Iris pigment epithelial cell (primary cell): ENCODE measurements at places on chromosomes 2 and 18.

DNA sequence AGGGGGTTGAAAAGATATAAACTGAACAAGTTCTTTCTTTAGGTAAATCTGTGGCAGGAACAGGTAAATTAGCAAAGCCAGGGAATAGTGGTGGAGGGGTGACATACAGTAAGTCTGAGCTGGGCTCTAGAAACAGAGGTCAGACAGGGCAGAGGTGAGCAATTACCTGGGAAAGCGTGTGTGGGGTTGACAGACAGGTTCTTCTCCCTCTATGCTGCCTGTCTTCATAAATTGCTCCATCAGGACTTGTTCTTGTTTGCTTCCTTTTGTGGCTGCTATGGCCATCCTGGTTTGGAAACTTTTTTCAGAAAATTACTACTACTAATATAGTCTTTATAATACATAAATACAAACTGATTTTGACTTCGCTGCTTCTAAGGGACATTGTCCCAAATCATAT, 3.4 kb upstream of the ANKRD12 start:
- no peak for DNase-seq

DNA sequence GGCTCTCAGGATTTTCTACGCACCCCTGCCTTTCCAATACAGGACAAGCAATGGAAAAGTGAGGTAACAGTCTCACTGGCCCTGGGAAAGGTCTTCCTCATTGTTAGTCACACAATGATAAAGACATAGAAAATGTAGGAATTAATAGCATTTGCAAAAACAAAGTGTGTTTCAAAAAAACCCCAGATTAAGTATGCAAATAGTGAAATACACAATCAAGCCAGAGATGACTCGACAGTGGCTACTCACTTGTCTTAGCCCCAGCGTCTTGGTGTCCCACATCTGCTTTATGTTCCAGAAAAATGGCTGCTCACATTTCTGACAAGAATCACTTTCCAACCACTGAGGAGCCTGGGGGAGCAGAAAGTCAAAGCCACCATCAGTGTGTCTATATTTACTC, 47.0 kb upstream of the AP1S3 start:
- DNase-seq = peak; percentile 29

GRCh38 chr2:30768708-30769480, 38.4 kb downstream of the CAPN13 start:
- no peak for DNase-seq

- no peak for DNase-seq
Observed at GRCh38 chr18:13810950-13811485, 12.9 kb upstream of the MC5R start.

GRCh38 chr2:127037476-127037875, 69.5 kb downstream of the BIN1 start:
- no peak for DNase-seq

DNA sequence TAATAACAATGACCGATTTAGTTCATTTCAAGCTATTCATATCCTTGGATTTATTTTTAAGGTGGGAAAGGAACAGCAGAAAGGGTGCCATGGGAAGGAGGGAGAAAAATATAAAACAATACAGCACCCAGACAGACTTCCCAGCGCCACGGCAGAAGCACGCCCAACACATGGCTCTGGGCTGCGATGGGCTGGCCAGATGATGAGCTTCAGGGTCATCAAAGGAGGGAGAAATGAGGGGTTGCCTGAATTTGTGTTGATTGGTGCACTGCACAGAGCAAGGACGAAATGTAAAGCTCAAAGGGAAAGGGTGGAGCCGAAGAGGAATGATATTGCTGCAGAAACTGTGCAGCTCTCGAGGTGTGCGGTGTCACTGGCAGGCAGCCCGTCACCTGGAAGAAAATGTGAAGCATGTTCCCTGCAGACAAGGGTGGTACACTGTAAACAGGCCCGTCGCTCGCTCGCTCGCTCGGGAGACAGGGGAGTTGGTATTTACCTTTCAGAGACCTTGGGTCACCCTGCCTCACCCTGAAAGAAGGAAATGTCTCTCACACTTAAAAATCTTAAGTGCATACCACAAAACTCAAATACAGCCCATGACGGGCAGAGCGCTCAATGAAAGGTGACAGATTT, 195.5 kb upstream of the CTAGE1 start:
- DNase-seq = no peak

- no peak for DNase-seq
Observed at GRCh38 chr2:26901326-26902183, 53.6 kb downstream of the DPYSL5 start.

- DNase-seq = no peak
Observed at GRCh38 chr2:49988276-49988675, 834.0 kb upstream of the FSHR start.

GRCh38 chr2:203062126-203062525, 47.5 kb downstream of the NBEAL1 start:
- DNase-seq = peak; percentile 12

DNA sequence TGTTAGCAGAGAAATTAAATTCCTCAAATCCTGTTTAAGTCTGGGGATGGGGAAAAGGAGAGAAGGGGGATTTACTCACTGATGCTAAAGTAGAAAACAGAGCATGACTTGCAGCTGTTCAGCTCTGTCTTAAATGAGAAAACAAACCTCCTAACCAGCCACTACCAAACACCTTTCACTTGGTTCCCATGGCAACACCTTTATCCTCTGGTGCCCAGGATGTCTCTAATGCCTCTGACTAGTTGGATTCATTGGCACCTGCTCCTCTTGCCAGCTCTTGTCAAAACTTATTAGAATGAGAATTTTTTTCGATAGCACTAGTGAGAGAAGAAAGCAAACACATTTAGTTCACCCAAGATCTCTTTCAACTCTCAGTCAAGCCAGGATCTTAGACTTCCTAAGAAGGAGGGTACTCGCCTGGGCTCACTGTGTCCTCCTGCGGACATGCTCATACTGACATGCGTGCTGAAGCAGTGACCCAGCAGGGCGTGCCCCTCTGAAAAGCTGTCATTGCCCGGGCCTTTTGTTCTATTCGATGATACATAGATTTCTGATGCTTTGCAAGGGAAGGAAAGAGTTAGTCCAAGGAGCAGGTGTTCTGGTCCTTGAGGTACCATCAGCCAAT, 656.0 kb upstream of the CELF4 start:
- no peak for DNase-seq

GRCh38 chr18:54671291-54671881, 80.3 kb downstream of the DYNAP start:
- DNase-seq = peak; percentile 44

- peak; percentile 24 for DNase-seq
Observed at GRCh38 chr2:173239644-173240043, 115.0 kb upstream of the CDCA7 start.

DNA sequence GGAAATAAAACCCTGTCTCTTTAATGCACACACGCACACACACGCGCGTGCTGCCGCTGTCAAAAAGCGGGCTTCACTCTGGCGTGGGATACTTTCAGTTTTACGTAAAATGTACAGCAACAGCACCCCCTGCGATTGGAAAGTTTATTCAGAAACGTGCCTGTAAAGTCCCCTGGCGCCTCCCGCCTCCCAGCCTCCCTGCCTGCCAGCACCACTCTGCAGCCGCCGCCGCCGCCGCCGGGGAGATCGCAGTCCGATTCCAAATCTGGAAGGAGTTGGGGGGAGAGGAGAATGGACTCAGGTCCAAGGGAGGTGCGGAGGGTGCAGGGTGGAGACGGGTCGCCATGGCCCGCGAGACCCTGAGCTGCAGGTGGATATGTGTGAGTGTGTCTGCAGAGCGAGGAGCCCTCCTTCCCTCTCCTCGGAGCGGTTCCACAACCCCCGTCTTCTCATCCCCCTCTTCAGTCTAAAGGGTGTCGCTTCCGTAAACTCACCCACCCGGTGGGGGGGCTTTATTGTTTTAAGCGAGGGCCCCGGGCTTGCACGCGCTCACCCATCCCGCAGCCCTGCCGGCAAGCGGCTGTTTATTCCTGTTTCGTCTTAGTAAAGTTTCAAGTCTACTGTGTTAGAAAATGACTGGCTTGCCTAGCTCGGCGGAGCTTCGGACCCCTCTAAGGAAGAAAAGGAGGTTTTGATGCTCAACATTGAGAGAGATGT, 1.8 kb upstream of the BCL11A start:
- DNase-seq = peak; percentile 76

DNA sequence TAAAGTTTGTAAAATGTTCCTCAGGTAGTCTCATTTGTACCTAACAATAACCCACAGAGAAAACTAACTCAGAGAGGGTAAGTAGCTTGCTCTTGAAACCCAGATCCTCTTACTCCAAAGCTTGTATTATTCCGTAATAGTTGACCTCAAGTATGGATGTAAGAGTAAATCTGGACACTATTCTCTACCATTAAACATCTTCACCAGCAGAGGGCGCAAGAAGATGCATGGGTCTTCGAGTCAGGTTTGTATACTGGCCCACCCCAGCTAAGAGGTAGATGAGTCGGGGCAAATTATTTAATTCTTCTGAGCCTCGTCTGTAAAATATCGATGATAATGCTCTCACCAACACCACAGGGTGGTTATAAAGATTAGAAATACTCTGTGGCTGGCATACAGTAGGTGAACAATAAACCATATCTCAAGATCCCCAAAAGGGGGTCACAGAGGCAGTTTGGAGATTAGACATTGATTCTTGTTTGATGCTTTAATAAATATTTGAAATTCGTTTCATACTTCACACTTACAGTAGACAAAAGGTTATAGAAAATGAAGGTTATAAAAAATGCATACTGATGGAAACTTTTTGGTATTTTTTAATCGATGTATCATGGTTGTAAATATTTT, 3.5 kb upstream of the CABLES1 start:
- DNase-seq = peak; percentile 83

GRCh38 chr2:67272195-67272594, 124.9 kb upstream of the ETAA1 start:
- peak; percentile 66 for DNase-seq

GRCh38 chr18:47283476-47283875, 32.0 kb upstream of the SKOR2 start:
- DNase-seq = peak; percentile 31

GRCh38 chr18:49251451-49251850, 209.0 kb downstream of the DYM start:
- DNase-seq = no peak

GRCh38 chr18:44901283-44901682, 220.6 kb downstream of the SETBP1 start:
- peak; percentile 7 for DNase-seq

DNA sequence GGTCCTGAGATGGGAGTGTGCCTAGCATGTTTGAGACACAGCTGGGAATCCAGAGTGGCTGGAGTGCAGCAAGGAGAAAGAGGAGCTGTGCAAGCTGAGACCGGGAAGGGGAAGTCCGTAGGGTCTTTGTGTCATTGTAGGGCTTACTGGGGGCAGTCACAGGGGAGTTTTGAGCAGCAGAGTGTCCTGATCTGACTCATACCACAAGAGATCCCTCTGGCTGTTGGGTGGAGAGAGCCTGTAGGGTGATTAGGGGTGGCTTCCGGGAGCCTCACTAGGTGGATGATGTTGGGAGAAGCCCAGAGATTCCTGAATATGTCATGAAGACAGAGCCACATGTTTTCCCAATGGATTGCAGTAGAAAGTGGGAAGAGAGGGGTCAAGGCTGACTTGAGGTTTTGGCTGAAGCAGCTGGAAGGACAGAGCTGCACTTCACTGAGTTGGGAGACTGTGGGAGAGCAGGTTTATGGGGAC, 30.9 kb downstream of the FHOD3 start:
- DNase-seq = no peak

DNA sequence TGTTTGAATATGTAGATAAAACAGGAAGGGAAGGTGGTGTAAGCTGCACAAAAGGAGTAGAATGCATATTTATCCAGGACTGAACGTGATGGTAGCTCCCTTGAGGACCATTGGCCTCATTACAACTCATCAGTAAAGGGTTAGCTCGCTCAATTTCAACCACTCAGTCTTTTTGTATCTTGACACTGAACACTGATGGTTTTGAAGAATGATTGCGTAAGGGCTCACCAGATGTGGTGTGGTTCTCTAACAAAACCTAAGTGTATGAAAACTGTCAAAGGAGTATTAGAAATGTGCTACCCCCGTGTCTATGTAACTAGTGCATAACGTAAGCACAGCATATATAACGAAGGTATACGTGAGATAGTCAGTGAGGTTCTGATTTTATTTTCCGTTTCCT, 272.4 kb upstream of the THSD7B start:
- DNase-seq = no peak

DNA sequence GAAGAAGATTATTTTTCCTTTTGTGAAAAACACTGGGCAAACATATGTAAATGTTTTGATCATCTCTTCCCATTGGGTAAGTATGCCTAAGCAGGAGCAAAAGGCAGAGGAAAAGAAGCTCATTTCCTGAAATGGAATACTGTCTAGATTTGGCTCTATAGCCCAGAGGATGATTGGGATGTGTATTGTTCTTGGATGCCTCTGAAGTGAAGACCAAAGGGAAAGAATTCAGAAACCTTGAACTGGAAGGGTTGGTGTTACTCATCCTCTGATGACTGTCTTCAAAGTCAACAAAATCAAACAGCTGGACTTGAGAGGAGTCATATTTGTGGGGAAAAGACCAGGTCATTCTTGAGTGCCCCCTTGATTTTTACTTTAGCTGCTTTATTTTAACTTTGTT, 112.6 kb upstream of the NT5C1B start:
- peak; percentile 67 for DNase-seq

DNA sequence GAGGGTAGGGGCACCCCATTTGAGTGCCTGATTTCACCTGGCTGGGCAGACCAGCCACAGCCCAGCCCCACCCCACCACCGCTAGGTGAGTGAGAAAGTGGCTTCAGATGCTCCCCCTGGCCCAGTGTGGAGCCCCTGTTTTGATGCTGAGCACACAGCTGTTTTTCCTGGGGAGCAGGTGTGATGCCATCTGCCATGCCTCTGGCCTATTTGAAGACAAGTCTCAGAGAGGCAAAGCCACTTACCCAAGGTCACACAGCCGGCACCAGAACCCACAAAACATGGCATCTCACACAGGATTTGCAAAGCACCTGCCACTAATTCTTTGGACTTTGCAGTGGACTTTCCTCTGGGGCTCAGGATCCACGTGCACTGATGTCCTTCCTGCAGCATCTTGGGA, 131.3 kb downstream of the INHBB start:
- DNase-seq = no peak

- DNase-seq = no peak
Observed at GRCh38 chr2:99524056-99524455, 34.2 kb upstream of the REV1 start.

GRCh38 chr18:9741406-9741792, 33.3 kb downstream of the RAB31 start:
- no peak for DNase-seq

- DNase-seq = no peak
Observed at GRCh38 chr2:239310401-239311061, 90.3 kb downstream of the HDAC4 start.
